Stimulated activated CD4-positive, alpha-beta T cell treated with anti-CD3 and anti-CD28 coated beads, Interleukin-15, amount 100 ng/mL, for 1 hour (primary cell): ENCODE measurements at places on chromosomes 16 and 17.

DNA sequence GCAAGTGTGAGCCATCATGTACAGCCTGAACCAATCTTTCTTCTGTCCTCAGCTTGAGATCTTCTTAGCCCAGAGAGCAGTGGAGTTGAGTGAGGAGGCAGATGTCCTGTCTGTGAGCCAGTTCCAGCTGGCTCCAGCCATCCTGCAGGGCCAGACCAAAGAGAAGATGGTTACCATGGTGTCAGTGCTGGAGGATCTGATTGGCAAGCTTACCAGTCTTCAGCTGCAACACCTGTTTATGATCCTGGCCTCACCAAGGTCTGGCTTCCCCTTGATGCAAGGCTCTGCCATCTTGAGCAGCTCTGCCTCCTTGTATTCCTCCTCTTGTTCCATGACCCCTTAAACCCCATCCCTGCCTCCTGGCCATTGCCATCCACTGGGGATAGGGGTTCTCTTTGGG is 9.6 kb downstream of the CDK5RAP3 start:
- DNase-seq, result no peak

- no peak for DNase-seq
These were observed 2051.3 kb downstream of the TP53TG3F start for GRCh38 chr16:35510701-35511100.

GRCh38 chr17:44076716-44077594 is 6.4 kb downstream of the G6PC3 start:
- DNase-seq, result no peak

DNA sequence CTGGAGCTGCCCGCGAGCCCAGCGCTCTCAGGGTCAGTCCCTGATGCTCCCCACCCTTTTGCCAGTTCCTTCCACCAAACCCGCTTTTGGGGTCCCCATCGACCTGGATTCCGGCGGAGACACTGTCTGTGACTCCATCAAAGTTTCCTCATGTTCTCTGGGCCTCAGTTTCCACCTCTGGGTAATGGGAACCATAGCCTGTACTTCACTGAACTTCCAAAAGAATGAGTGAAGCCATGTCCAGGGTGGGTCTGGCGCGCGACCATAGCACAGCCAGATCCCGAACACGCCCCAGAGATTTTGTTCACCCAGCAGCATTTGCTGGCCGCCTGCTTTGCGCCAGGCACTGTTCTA is 327 bp downstream of the SDR42E2 start:
- no peak for DNase-seq

DNA sequence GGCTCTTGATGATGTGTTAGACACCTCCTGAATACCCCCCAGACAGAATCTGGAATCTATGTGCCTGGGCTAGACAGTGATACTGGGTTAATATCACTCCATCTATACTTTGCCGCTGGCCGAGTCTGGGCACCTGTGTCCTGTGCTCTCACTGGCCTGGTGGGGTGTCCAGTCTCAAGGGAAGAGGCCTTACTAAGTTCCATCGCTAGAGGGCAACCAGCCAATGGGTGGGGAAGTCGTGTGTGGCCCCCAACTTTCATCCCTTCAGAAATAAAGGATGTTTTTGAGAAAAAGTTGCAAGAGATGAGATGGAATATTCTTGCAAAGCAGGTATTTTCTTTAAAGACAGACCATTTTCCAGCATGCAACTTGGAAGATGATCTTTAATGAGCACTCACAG is 1.6 kb upstream of the GLP2R start:
- DNase-seq, result no peak

DNA sequence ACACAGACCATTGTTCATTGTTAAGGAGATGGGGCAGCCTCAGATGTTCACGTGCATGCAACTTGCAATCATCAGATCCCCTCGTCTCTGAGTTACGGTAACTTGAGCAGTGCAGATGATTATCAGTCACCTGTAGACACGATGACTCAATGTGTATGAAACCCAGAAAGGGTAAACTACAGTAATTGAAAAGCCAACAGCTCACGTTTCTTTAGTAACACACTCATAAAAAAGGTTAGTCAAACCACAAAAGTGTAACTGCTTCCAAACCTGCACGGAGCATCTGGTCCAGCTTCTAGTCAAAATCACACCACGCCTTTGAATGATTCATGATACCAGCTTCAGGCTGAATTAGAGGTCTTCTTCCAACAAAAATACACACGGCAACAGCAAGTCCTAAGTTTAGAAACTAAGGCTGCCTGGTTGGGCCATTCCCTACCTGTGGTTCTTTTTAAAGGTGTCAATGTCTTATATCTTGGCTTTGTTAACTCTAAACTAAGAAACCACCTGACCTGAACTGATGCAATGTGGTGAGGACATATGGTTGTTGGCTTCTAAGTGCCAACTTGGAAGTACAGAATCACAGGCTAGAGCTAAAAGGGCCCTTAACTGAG is 32.3 kb downstream of the GRB7 start:
- no peak for DNase-seq

DNA sequence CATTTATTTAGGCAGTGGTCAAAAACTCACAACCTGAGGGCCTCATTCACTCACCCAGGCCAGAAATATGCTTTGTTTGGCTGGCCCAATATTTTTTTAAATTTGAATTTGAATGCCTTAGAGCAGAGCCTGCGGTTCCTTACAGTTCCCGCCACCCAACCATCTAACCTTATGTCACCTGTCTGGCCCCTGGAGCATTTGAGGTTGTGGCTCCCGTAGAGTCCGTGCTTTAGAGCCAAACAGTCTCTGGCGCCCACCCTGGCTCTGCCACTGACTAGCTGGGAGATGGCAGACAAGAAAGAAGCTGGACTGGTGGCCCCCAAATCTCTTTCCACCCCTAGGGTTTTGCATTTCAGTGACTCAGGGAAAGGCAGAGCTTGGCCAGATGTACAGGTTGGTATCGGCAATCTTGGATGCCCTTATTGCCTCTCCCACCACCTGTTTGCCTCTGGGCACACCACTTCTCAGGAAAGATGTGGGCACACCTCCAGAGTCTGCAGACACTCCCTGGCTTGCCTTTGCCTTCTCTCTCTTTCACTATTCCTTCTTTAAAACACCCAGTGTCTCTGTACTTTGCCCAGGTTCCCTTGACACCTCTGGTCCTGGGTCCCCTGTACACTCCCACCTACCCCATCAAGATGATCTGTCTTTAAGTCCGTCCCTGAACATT is 1.9 kb upstream of the MAP3K14 start:
- no peak for DNase-seq

DNA sequence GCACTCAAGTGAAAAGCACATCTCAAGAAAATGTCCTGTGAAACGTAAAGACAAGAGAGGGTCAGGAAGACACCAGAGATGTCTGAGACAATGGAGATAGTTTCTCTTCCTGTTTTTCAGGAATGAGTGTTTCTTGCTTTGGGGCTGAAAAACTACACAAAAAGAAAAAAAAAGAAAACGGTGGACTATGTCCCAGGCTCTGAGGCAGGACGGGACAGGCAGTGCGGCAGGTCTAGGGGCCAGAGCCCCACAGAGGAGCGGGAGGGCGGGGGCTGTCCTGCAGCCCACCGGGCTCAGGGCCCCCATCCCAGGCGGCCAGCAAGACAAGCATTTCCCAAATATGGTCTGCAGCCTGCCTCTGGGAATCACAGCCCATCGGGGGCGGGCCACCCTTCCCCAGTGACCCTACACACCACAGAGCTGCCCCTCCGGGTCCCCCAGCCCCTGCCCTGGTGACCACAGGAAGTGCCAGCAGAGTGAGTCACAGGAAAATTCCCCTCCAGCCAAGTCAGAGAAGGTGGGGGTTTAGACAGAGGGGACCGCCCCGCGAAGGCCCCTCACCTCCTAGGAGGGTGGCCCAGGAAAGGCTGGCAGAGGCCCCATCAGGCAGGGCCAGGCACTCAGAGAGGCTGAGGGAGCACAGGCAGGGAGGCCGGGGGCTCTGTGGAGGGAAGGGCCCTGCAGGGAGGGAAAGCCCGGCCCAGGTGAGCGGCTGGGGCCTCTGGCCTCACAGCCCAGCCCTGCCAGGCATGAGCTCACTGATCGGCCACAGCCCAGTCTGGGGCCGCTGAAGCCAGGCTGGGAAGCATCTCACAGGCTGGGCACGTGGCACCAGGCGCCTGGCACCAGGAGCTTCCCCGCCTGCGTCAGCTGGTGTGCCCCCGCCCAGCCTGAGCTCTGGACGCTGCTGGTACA is 6.3 kb downstream of the BCAR1 start:
- DNase-seq, result no peak

- no peak for DNase-seq
These were observed 26.9 kb downstream of the HSD17B2 start for GRCh38 chr16:82061861-82062525.

DNA sequence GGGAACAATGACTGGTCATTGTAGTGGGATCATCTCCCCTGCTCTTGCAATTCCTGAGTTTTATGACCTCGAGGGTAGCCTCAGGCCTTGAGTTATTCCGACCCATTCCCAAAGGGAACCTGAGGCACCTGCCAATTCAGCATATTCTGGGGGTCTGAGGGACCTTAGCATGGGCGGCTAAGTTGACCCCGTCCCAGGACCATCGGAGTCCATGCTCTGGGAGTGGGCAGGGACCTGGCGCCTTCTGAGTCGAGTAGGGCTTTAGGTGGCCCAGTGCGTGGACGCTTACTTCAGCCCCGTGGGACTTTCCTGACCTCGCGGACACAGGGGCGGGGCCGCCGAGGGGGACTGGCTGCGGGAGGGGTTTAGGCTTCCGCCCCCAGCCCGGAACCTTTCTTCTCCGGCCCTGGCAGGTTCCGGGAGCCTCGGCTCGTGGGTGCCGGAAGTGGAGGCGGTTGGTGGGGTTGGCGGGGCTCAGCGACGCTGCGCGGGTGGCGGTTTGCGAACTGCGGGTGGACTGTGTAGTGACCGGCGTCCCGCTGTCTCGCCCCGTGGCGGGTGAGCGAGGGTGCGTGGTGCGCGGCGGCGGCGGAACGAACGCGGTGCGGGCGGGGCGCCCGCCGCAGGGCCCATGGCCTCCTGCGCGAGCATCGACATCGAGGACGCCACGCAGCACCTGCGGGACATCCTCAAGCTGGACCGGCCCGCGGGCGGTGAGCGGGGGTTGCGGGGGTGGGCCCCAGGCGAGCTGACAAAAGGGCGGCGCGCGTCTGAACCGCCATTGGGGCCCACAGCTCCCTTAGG is at the start of gene EDC4:
TSS of gene EDC4 (plus strand) at position 422 of the 804 bp plus-strand sequence. CDS start at position 632, 210 bp downstream.
- peak; percentile 81 for DNase-seq

GRCh38 chr17:51528111-51528510 is 267.8 kb downstream of the UTP18 start:
- no peak for DNase-seq

DNA sequence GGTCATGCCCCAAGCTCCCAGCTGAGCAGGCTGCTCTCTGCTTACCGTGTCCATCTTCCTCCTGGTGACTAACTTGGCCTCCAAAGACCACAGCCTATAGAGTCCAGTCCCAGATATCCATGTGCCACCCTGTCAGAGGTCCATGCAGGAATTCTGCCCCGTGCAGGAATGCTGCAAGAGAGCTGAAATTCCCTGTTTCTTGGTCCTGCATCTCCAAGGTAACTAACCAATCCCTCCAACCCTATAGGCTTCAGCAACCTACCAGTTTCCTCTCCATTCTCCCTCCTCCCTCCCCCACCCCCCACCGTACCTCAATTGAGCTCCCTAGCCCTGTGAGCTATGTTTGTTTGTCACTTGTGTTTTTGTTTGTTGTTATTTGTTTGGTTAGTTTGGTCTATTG is 9.6 kb upstream of the MKS1 start:
- DNase-seq, result no peak

GRCh38 chr17:7750321-7750821 is 32.8 kb downstream of the DNAH2 start:
- no peak for DNase-seq

DNA sequence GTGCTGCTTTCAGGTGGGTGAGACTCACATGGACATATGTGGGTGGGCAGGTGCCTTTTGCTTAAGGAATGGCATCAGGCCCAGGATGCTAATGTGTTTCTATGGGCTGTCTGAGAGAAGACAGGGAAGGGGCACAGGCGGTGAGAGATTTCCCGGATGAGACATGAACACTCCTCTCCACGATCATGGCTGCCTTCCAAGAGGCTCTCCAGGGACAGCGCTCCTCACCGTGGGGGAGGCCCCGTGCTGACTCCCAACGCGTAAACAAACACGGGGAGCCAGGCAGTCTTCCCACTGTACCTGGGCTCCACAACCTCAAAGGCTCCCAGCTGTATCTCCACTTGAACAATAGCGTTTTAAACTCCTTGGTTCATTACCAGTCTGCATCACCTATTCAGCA is 42.8 kb downstream of the CDK5R1 start:
- DNase-seq, result no peak

GRCh38 chr16:57349212-57350031 is 9.2 kb upstream of the CCL22 start:
- DNase-seq, result no peak

- DNase-seq, result no peak
These were observed 14.0 kb upstream of the PVALEF start for GRCh38 chr17:81151278-81151677.

DNA sequence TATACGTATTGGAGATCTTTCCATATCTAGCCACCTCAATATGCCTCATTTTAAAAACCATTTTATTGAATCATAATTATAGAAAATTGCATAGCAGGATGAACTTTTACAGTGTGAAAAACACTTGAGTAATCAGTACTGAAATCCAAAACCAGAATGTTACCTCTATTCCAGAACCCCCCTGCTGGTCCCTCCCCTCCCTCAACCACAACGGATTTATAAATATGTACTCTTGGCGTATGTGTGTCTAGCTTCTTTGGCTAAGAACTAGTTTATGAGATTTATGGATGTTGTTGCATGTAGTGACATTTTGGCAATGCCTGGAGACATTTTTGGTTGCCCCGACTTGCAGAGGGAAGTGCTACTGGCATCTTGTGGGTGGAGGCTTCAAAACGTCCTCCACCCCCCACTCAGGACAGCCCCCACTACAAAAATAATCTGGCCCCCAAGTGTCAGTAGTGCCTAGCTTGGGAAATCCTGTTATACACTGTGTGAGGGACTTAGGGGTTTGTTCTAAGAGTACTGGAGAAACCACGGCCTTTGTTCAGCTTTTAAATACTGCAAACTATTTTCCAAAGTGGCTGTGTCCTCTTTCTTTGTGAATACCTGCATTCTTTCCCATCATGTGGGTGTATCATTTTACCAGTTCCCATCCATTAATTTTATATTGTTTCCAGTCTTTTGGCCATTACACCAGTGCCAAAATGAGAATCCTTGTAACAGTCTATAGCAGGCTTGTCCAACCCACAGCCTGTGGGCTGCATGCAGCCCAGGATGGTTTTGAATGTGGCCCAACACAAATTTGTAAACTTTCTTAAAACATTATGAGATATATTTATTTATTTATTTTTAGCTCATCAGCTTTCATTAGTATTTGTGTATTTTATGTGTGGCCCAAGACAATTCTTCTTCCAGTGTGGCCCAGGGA is 23.7 kb downstream of the ITPRIPL2 start:
- DNase-seq, result no peak
